Pancreas (tissue), 10 donors: ENCODE measurements at places on chromosomes 1 and 21. TPM values are rescaled to one million over a fixed set of nuclear protein-coding genes. Genes with fewer than 3 reads are reported as not detected.

DNA sequence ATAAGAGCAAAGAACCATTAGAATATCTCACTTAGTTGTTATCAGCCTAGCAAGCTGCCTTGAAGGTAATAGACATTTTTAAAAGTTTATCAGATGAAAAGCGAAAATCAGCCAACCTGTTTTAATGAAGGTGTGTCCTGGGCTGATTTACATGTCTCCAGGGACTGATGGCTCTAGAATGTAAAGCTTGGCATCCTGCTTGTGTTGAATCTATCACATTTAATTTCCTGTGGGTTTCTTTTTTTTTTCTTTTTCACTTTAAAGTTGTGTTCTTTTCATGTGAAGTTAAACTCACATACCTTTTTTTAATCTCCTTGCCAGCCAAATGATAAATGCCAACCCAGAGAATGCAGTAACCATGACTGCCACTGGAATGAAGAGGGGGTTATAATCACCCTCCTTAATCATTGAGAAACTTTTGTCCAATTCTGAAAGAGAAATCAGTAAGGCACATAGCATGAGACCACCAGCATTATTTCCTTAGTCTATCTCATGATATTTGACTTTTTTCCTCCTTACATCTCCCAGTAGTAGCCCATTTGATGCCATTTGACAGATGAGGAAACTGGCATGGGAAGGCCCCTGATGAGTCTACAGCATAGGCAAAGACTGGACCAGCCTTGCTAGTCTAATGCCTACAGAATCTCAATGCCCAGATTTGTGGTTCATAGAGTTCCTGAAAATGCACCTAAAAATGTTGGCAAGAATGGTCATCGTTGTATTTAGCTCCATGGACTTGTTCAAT, 10.0 kb downstream of the SELL start:
- no peak for DNase-seq

GRCh38 chr1:237050185-237050584, 8.2 kb downstream of the RYR2 start:
- DNase-seq, result no peak

DNA sequence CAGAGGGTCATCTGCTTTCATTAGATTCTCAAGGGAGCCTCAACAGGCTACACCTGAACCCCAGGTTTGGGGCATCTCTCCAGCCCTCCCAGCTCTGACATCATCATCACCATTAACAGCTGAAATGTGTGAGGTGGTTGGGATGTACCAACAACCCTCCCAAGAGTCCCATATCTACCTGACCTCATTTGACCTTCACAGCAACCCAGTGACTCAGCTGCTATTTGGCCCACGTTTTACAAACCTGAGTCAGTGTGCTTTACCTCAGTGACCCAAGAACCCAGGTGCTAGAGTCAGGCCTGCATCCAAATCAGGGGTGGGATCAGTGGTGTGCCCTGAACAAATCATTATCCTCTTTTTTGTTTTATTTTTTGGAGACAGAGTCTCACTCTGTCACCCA, 53.3 kb upstream of the TINAGL1 start:
- no peak for DNase-seq

BLZF1 gene
- total RNA-seq, result 13.4 TPM

DNA sequence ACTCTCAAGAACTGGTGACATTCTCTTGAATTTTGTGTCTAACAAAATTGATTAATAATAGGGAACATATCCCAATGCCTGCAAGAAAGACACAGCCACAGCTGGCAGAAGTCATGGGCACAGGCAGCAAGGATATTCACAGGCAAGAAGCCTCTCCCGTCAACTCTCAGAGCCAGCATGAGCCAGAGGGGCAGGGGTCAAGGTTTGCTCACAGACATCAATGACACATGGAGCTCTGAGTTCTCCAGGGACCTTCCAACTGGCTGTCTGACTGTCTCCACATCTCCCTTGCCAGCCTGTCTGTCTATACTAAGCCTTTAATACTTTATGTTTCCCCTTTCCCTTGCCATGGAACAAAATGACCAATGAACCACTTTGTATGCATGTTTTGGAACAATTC, 101.5 kb upstream of the RAB4A start:
- no peak for DNase-seq
